ENCODE measurements at places on chromosomes 3 and 15.
A peak's percentile ranks its signal among the peaks of the same experiment; 100 is the strongest.

DNA sequence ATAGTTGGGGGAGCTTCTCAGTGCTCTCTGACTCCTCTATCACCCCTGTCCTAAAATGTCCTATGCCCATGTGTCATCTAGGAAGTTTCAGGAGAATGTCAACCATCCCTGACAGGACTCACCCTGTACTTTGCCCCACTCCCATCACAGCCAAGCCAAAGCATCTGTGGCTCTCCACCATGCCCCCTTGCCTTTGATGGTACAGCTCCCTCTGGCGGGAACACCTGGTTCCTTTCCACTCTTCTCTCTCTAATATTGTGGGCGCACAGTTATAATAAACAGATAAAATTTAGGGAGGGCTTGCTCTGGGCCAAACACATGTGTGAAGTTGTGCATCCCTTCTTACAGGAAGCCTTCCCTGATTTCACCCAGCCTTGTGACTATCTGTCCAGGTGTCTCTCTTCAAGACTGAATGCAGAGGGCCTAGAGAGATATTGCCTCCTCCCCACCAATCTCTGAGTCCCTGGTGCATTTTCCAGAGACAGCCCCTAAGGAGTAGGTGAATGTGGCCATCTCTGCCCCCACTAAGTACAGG, 62.8 kb downstream of the ISG20 start:
- DNase-seq, result no peak

DNA sequence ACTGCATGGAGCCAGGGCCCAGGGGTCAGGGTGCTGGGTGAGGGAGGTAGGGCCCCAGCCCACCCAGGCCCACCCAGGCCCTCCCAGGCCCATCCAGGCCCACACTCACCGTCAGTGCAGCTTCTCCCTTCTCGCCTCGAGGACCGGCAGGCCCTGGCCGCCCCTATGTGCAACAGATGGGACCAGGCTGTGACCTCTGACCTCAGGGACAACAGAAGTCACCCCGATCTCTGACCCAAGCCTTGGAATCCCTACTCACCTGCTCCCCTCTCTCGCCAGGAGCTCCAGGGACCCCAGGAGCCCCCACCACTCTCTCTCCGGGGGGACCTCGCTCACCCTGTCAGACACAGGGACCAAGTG, 2.8 kb upstream of the UCN2 start:
- no peak for DNase-seq

DNA sequence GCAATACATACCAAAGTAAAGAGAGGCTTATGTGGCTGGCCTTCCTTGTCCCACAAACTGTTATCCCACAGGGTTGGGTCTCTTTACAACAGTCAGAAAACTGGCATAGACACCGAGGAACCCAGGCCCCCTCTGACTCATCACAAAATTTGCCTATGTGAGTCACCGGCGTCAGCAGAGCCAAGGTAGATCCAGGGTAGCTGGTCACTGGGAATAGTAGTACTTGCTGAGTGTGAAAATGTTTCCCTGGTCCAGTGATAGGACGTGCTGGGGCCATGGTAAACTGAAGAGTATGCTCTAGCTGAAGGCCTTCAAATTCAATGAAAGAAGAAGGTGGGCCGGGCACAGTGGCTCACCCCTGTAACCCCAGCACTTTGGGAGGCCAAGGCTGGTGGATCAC, 27.1 kb upstream of the SKIL start:
- no peak for DNase-seq

DNA sequence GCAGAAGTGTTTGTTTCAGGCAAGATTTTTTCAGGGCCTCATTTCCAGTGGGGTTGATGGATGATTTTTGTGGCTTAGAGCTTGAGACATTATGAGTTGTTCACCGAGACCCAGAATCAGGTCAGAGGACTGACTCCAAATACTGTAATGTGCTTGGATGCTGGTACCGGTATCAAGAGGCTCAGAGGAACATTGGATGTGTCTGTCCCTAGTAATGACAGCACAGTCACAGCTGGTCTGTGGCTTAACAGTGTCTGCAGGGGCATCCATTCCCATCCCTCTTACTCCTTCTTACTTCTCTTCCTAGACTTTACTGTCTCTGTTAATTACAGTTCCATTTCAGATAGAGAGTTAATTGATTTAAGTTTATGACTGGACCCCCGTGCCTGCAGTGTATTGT, 107.8 kb downstream of the PTPRG start:
- no peak for DNase-seq

- DNase-seq, result no peak
Observed at GRCh38 chr3:126391631-126392030, 3.1 kb upstream of the CFAP100 start.

- DNase-seq, result no peak
Observed at GRCh38 chr15:42270551-42270950, 2.5 kb upstream of the GANC start.

GRCh38 chr3:13187593-13187992, 114.4 kb upstream of the IQSEC1 start:
- no peak for DNase-seq

GRCh38 chr3:175065497-175065896, 206.4 kb downstream of the NAALADL2 start:
- no peak for DNase-seq

- peak; percentile 92 for DNase-seq
Observed at GRCh38 chr3:50238549-50239026, 2.6 kb downstream of the GNAI2 start.

DNA sequence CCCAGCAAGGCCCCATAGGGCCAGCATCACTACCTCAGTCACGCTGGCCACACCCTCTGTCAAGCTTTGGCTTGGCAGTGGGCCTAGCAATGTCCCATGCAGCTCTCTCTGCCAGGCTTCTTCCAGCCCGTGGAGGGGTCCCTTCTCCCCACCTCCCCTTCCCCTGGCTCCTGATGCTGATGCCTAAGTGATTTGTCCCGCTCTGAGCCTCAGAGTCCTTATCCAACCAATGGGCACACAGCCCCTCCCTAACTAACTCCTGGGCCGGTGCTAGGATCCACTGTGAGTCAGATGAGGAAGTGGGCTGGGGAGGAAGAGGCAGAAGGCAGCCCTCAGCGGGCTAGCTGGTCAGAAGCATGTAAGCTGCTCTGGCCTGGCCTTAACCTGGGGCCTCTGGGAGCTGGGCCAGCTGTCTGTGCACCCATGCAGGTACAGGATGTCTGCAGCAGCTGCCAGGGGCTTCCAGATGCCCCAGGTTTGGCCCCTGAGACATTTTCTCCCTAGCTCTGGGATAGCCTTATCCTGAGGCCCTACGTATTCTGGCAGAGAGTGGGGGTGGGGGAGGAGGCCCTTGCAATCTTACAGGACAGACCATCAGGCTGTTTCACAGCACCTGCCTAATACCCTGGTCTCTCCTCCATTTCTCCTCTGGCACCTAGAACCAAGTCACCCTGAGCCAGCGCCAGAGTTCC, 740 bp upstream of the ZBTB47 start:
- peak; percentile 82 for DNase-seq
